ENCODE measurements at places on chromosomes 16 and 17. TPM values are rescaled to one million over a fixed set of nuclear protein-coding genes. Genes with fewer than 3 reads are reported as not detected.

C16orf46 gene
- total RNA-seq, result 0.25 TPM

MYH8 gene
- not detected for total RNA-seq

TPSG1 gene
- total RNA-seq, result not detected

HAS3 gene
- 0.25 TPM for total RNA-seq

IGFALS gene
- total RNA-seq, result under 0.01 TPM

GAST gene
- total RNA-seq, result not detected
